RCC 7860 (cell line): ENCODE measurements at places on chromosomes 5 and 9.

- DNase-seq = no peak
These were observed 100.1 kb downstream of the SUSD1 start for GRCh38 chr9:112075009-112075378.

- DNase-seq = no peak
These were observed 90.7 kb downstream of the SNX24 start for GRCh38 chr5:122936088-122936487.

DNA sequence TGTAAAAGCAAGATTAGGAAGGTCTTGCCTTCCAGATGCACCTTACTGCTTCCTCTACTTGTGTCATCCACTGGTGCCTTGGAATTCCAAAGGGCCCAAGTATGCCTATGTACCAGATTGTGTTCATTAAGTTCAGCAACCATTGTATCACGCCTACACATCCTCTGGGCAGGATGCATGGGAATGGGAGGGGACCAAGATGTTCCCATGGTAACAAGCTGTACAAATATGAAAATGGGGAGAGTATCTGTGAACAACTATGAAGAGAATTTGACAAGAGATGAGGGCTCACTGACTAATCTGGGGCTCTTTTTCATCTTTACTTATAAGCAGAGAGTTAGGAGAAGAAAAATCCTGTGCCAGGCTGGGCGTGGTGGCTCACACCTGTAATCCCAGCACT lies 137.8 kb upstream of the MAP1B start:
- no peak for DNase-seq

DNA sequence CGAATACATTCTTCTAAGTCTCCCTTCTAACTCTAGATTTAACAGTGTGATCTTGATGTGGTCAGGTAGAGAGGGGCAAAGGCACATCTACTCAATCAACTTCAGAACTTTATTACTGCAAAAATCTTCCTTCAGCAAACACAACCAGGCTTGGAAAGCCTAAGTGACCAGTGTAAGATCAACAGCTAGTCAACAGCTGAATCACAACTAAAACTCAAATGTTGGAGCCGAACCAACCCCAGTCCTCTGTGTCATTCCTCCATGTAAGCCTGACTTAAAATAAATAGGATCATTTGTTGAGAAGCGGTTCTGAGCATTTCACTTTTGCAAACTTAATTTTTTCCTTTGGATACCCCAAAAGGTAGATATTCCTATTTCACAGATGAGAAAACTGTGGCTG lies 352.7 kb downstream of the EBF1 start:
- no peak for DNase-seq
